ENCODE measurements at places on chromosomes 12 and 14. TPM values are rescaled to one million over a fixed set of nuclear protein-coding genes. Genes with fewer than 3 reads are reported as not detected.

MLF2 gene
- total RNA-seq: 96.0 TPM

TAS2R10 gene
- total RNA-seq: 1.3 TPM

TCL1A gene
- total RNA-seq: 1.4 TPM

ALDH2 gene
- 1.8 TPM for total RNA-seq

GCN1 gene
- total RNA-seq: 160 TPM

SIVA1 gene
- 93.5 TPM for total RNA-seq

CD63 gene
- total RNA-seq: 73.5 TPM

CLEC4D gene
- not detected for total RNA-seq

FGF23 gene
- not detected for total RNA-seq

DBX2 gene
- total RNA-seq: not detected

NFATC4 gene
- total RNA-seq: 0.82 TPM

CTSG gene
- total RNA-seq: not detected

DNA sequence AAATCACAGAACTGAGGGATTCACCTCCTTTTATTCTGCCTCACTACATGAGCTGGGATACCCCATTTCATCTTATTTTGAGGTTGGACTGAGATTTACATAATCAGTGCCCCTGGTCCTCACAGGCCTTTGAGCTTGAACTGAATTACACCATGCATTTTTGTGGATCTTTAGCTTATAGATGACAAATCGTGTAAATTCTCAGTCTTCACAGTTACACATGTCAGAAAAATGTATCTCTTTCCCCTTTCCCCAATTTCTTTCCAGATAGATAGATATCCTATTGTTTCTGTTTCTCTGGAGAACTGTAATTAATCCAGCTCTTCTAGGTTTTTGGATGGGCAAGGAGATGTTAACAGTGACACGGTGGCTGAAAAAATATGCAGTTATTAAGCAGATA is 1778.9 kb upstream of the SEL1L start:
- no peaks in the 10 kb centered on the region for H3K27me3 ChIP-seq
- no peak overlapping the region for H3K4me3 ChIP-seq
- H3K4me1 ChIP-seq: no peaks in the 10 kb centered on the region
- DNase-seq: no peak
- H3K27ac ChIP-seq: no peak overlapping the region

DNA sequence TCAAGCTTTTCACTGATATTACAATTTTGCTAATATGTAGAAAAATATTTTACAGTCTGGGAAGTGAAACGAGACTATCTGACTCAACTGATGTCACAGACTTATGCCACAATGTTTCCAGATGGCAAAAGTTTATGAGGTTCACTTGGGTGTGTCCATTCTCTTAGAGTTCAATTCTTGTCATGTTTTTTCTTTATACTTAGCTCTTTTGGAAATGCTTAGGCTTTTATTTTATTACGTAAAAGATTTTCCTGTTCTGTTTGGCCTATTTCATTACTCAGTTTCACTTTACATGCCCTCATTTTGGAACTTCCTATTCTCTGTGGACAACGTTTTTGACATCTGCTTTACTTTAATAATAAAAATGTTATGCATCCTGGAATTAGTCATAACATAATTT is 2.1 kb upstream of the PDZRN4 start:
- H3K27ac ChIP-seq: no peak overlapping the region
- DNase-seq: no peak
- peaks cover 22% of the 10 kb centered on the region for H3K27me3 ChIP-seq
- H3K4me3 ChIP-seq: no peak overlapping the region
- H3K4me1 ChIP-seq: no peaks in the 10 kb centered on the region
- no peaks in the 10 kb centered on the region for H3K36me3 ChIP-seq

DNA sequence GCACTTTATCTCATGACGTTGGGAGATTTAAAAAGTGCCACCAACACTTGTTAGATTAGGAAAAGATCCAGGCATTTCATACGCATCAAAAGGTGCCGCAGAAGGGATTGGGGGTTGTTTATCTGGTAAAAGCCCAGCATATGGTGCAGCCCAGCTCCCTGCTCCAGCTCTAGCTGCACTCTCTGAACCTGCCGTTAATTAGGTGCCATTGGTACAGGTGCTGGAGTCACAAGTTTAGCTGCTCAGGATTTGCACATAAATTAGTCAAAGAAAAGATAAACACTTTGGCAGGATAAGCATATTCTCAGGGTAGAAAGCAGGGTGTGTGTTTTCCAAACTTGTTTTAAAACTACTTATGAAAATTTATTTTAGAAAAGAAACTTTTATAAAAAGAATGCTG is 932.6 kb upstream of the TMEM132C start:
- no peak overlapping the region for H3K27ac ChIP-seq
- no peaks in the 10 kb centered on the region for H3K27me3 ChIP-seq
- no peaks in the 10 kb centered on the region for H3K4me1 ChIP-seq
- H3K36me3 ChIP-seq: no peaks in the 10 kb centered on the region
- DNase-seq: no peak

DNA sequence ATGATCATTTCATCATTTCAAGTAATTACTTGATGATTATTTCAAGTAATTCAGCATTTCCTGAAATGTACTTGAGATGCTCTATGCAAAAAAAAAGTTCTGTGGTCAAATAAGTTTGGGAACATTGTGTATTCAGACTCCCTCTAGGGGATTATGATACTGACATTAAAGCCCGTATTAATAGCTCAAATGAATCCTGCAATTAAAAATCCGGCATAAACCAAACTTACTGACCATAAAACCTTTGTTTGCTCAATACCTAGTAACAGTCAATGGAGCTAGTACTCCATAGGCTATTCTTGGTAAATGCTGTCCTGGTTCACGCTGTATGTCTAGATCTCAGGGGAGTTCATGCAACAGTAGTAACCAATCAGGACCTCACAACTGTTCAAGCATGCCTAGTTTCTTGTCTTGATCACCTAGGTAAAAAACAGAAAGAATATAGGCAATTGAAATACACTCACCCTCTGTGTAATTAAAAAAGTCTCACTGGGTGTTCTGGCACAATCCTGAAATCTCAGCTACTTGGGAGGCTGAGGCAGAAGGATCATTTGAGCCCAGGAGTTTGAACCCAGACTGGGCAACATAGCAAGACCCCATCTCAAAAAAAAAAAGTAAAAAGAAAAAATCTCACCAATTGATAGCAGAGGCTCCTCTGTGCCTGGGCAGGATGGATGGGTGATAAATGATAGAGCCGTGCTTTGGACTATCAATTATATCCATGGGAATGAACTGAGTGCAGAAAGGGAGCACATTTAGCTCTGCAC is 14.1 kb downstream of the ALDH1L2 start:
- no peak overlapping the region for H3K27ac ChIP-seq
- no peak overlapping the region for H3K4me3 ChIP-seq
- no peak for DNase-seq

GRCh38 chr12:58097741-58098140 is 156.4 kb downstream of the ATP23 start:
- no peak for DNase-seq
- peaks cover 6% of the 10 kb centered on the region for H3K27me3 ChIP-seq
- H3K27ac ChIP-seq: no peak overlapping the region
- no peaks in the 10 kb centered on the region for H3K4me1 ChIP-seq
- H3K36me3 ChIP-seq: no peaks in the 10 kb centered on the region

- H3K4me3 ChIP-seq: no peak overlapping the region
- no peaks in the 10 kb centered on the region for H3K4me1 ChIP-seq
- no peaks in the 10 kb centered on the region for H3K36me3 ChIP-seq
- no peak overlapping the region for H3K27ac ChIP-seq
- H3K27me3 ChIP-seq: peaks cover 3% of the 10 kb centered on the region
Measured at GRCh38 chr12:93456077-93456476, 11.2 kb upstream of the MRPL42 start.

GRCh38 chr12:93176165-93176564 is 201.6 kb upstream of the NUDT4 start:
- peaks cover 3% of the 10 kb centered on the region for H3K27me3 ChIP-seq
- DNase-seq: no peak
- no peaks in the 10 kb centered on the region for H3K4me1 ChIP-seq
- no peak overlapping the region for H3K4me3 ChIP-seq
- H3K36me3 ChIP-seq: no peaks in the 10 kb centered on the region

- no peak overlapping the region for H3K4me3 ChIP-seq
- no peaks in the 10 kb centered on the region for H3K4me1 ChIP-seq
- H3K36me3 ChIP-seq: no peaks in the 10 kb centered on the region
- H3K27ac ChIP-seq: no peak overlapping the region
Measured at GRCh38 chr14:99133636-99134515, 138.1 kb downstream of the BCL11B start.

DNA sequence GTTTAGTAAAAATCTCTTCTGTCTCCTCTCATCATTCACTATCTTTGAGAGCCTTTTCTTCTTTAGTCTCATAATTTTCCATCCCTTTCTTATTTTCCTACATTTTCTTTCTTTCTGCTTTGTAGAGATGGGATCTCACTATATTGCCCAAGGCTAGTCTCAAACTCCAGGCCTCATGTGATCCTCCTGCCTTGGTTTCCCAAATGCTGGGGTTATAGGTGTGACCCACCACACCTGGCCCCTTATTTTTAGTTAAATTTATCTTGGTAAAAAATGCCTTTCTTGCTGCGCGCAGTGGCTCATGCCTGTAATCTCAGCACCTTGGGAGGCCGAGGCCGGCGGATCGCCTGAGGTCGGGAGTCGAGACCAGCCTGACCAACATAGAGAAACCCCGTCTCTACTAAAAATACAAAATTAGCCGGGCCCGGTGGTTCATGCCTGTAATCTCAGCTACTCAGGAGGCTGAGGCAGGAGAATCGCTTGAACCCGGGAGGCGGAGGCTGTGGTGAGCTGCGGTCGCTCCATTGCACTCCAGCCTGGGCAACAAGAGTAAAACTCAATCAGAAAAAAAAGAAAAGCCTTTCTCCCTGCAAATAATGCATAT is 996 bp downstream of the SLC2A3 start:
- peaks cover 41% of the 10 kb centered on the region for H3K36me3 ChIP-seq
- peak overlapping the region; percentile 99 for H3K4me3 ChIP-seq
- DNase-seq: no peak
- H3K4me1 ChIP-seq: peaks cover 30% of the 10 kb centered on the region

GRCh38 chr12:84637926-84638325 is 274.7 kb downstream of the SLC6A15 start:
- H3K4me3 ChIP-seq: no peak overlapping the region
- no peaks in the 10 kb centered on the region for H3K4me1 ChIP-seq
- DNase-seq: no peak
- H3K27ac ChIP-seq: no peak overlapping the region
- H3K36me3 ChIP-seq: no peaks in the 10 kb centered on the region
- no peaks in the 10 kb centered on the region for H3K27me3 ChIP-seq

DNA sequence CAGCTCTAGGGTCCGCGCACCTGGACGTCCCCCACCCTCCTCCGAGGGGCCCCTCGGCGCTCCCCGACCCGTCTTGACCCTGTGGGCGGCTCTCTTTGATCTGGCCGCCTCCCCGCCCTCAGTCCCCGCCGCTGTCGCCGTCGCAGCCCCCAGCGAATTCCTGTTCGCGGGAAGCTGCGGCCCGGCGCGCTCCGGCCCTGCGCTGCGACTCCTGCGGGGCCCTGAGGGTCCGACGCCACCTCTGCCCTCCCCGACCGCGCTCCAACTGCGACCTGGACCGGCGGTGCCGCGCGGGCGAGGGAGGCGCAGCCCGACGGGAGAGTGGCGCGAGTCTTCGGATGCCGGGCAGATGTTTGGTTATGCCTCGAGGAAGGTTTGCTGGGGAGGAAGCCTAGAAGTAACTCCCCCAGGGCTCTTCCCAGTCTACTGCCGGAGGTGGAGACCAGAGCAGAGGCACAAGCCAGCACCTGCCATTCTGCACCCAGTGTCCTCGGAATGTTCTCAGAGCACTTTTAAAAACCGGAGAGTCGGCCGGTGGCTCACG is 440 bp upstream of the ISM2 start:
- H3K27me3 ChIP-seq: peaks cover 7% of the 10 kb centered on the region
- no peak for DNase-seq
- peaks cover 3% of the 10 kb centered on the region for H3K4me1 ChIP-seq

DNA sequence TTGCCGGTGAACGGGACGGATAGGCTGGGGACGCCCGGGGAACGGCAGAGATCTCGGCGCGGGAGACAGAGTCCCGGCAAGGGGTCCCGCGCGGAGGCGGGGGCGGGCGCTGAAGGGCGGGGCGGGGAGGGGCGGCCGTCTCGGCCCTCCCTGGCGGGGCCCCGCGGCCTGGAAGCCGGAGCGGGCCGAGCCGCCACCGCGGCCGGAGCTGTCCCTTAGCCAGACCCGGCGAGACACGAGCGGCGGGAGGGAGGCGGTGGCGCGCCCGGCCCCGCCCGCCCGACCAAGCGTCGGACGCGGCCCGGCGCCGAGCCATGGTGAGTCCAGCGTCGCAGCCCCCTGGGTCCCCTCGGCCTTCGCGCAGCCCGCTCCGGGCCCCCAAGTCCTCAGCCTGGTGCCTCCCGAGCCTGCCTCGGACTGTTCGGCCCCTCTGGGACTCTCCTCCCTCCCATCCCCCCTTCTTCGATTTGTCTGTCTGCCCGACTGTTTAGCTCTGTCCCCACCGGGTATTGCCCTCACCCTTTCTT is at the start of gene ARHGEF40:
Gene ARHGEF40, plus strand, starts transcription at position 222 of the 527 bp plus-strand sequence. Its CDS starts 93 bp downstream, at position 315.
- no peaks in the 10 kb centered on the region for H3K36me3 ChIP-seq
- H3K4me3 ChIP-seq: peak within 1 kb of the TSS; percentile 46
- no peak within 1 kb of the TSS for H3K27ac ChIP-seq
- peaks cover 35% of the 10 kb centered on the region for H3K4me1 ChIP-seq
- peaks cover 69% of the 10 kb centered on the region for H3K27me3 ChIP-seq

DNA sequence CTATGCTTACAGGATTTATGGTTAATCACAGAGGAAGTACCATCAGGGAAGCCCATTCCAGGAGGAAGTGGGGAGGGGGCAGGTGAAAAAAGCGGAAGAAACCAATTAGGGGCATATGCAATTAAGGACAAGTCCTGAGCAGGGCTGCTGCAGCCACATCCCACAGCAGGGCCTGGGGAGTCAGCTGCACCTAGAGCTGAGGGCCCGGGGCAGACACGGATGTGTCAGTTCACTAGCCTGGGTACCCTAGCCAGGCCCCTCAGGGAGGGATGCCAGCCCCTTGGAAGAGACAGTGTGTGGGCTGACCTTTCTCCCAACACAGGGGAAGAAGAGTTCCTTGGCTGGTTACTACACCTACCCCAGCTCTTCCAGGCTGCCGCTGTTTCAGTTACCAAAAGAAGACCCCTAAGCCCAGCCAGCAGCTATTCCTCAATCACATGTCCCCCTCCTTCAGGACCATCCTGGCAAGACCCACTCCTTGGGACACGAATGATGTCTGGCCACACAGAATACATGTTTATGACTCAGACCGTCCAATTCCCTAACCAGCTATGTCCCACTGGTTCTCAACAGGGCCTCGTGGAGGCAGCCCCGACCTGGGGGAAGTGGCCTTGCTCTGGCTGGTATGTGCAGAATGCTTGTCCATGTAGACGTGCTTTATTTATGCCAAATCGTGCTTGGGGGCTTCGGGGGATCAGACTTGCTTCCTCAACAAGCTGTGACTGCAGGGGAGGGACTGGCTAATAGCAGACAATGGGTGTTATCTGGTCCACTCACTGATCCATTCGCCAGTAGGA is 133.7 kb upstream of the RTL1 start:
- no peak overlapping the region for H3K4me3 ChIP-seq
- no peaks in the 10 kb centered on the region for H3K4me1 ChIP-seq
- peaks cover 3% of the 10 kb centered on the region for H3K27me3 ChIP-seq
- no peaks in the 10 kb centered on the region for H3K36me3 ChIP-seq
- H3K27ac ChIP-seq: no peak overlapping the region
- DNase-seq: no peak

All from T-cell (primary cell).